ENCODE measurements at places on chromosomes 4 and X. TPM values are rescaled to one million over a fixed set of nuclear protein-coding genes. Genes with fewer than 3 reads are reported as not detected.

- no peak for DNase-seq
These were observed 261.7 kb upstream of the FAM241A start for GRCh38 chr4:111883557-111883999.

DNA sequence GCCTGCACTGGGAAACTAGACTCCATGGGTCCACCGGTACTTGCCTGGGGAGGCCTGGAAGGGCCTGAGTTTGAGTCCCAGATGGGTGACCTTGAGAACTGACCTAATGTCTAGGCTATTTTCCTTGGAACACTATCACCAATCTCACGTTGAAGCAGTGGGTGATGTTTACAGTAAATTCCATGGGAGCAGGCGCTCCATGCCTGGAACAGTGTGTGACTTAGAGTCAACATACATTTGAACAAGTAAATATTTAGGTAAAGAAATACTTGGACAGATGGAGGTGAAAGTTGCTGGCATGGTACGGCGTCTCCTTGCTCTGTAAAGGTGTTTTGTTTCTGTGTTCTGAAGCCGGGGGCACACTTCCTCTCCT, 47.5 kb downstream of the TBC1D14 start:
- DNase-seq: no peak

DNA sequence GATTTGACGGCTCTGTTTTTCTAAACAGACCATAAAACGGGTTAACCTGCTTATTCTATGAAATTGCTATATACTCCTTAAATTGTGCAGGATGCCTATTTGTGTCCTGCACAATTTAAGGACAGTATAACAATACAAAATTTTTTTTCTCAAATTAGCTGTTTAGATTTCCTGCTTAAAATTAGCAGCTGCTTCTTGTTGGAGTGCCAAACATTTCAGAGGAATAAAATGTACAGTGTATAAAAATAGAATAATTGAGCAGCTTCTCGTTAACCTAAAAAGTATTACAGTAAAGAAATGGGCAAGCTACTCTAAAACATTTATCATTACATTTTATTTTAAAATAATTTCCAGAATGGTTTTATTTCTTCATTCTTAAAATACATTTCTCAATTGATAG, 100.5 kb downstream of the PPA2 start:
- DNase-seq: no peak

Gene LDB2
- under 0.01 TPM for total RNA-seq

Gene LRIT3
- total RNA-seq: under 0.01 TPM

Gene SYP
- total RNA-seq: 2.4 TPM

Gene RHOH
- 96.4 TPM for total RNA-seq

Measured in hematopoietic multipotent progenitor cell (in vitro differentiated cells).